Hematopoietic multipotent progenitor cell treated with erythropoietin and hydrocortisone succinate and interleukin-3 and kit ligand, for 6 days (in vitro differentiated cells): ENCODE measurements at places on chromosomes 11 and 22.
A peak's percentile ranks its signal among the peaks of the same experiment; 100 is the strongest.

- no peak for DNase-seq
Measured at GRCh38 chr11:130604606-130605005, 156.2 kb downstream of the ADAMTS15 start.

DNA sequence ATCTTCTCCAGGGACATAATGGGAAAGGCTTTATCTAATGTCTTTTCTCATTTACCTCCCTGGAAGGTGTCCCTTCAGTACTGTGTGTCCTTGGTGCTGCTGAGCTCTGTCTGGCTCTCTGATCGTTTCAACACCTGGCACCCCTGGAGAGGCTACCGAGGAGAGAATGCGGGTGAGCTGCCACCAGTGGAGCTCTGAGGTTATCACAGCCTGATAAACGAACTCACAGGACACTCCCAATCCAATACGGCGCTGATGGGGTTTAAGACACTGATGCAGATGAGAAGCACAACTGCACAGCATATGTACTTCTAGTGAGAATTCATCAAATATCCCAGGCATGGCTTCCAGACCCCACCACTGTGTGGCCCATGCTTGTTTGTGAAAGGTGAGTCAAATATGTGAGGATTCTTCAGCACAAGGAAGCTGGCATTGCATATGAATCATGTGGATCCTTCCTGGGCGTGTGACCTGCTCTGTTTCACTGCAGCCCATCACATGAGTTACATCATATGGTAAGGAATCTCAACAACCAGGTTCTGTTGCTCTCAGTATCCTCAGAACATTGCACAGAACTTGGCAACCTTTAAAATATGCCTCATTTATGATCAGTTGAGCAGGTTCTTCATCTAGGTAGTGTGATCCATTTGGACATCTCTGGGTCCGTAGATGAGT, 34.8 kb upstream of the VWA5A start:
- no peak for DNase-seq

- DNase-seq: no peak
Measured at GRCh38 chr11:47732271-47732670, 17.1 kb upstream of the AGBL2 start.

DNA sequence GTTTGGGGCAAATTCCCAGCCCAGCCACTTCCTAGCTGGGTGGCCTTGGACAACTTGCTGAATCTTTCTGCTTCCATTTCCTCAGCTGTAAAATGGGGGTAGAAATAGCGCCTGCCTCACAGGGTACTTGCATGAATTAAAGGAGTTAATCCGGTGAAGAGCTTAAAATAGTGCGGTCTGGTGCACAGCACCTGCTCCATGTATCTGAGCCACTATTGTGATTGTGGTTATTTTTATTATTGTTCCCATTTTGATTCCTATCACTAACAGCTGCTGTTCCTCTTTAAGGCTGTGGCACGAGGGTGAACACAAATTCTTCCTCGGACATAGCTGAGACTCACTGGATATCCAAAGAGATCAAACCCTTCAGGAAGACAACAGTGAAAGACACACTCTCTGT, 46.9 kb upstream of the TP53I11 start:
- DNase-seq: no peak

GRCh38 chr11:16380941-16381568, 24.7 kb upstream of the SOX6 start:
- DNase-seq: peak; percentile 55

- DNase-seq: no peak
Measured at GRCh38 chr11:75561426-75562047, 516 bp upstream of the SERPINH1 start.

DNA sequence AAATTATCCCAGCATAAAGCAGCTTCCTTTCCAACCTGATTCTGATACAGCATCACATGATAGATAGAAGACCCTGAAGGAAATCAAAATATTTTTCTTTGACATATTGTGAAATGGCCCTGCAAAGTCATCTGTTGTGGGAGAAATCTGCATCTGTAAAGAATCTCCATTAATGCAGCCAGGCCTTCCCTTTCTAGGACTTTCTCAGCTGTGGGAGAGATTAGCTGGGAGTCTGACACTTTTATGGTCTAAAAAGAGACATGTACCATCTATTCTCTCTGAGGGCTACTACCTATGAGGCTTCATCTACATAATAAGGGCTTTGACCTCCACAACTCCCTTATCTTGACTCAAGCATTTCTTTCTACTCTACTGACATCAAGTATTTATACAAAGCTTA, 238.1 kb downstream of the SWAP70 start:
- DNase-seq: no peak

DNA sequence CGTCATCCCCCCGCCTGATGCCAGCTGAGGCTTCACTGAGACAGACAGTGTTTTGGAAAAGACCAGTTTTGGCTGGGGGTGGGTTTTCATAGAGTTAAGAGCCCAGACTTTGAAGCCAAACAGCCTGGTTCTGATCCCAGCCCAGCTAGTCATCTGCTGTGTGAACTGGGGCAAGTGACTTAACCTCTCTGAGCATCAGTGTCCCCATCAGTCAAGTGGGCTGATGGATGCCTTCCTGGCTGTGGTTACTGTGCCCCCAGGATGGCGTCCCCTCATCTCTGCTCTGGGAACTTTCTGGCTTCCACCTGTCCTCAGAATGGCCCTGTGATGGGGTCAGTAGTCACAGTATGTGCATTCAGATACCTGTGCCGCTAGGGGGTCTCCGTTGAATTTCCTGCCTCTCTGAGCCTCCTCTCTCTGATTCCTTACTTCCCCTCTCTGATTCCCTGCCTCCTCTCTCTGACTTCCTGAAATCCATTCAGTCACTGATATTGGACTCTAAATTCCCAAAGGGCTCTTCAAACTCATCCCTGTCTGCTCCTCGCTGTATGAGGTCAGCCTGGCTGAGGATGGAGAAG, 2.4 kb downstream of the RASD2 start:
- no peak for DNase-seq

DNA sequence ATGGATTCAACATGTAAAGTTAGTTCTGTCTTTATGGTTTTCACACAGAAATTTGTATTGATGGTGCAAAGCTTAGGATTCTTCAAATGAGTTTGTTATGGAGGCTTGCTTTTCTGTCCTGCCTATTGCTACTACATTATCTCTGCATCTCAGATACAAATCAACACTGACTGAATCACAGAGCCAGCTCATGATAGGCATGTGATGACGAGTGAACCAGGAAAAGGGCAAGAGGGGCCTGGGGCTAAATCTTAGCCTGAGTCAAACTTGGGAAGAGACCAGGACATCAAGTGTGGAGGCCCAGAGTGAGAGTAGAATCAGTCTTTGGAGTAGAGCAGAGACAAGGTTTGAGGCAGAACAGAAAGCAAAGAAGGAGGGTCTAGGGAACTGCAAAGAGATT, 107.1 kb upstream of the CD44 start:
- no peak for DNase-seq

- DNase-seq: no peak
Measured at GRCh38 chr11:19660076-19660475, 52.6 kb upstream of the NAV2 start.

DNA sequence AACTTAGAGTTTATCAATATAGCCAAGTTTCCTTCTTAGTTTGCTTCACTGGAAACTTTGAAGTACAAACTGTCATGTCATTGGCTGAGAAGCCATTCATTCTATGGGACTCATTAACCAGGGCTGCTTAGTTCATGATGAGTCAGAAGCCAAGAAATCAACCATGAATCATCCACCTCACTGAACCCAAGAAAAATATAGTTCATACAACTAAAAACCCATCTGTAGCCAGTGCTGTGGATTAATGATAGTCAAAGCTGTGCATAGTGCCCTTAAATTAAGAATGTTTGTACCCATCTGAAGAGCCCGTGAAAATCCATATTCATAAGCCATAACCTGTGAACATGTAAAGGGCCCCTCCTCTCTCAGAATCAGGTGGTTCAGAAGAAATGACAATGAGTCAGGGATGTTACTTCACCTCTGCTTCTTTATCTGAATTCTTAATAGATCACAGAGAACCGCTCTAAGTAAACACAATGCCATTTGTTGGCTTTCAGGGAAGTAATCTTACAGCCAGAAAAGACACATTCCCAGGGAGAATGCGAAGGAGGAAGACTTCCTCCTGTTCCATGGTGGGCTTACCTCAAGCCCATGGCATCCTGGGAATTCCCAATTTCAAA, 25.4 kb downstream of the MMP20 start:
- no peak for DNase-seq

GRCh38 chr11:64743591-64744543, at the start of gene RASGRP2:
Gene RASGRP2, minus strand, starts transcription at chr11:64744142. Its CDS starts 1,276 bp downstream, at chr11:64742866.
- peak; percentile 81 for DNase-seq

- no peak for DNase-seq
Measured at GRCh38 chr11:131746201-131746600, 375.8 kb downstream of the NTM start.

- no peak for DNase-seq
Measured at GRCh38 chr11:130171534-130171933, 12.0 kb downstream of the ST14 start.

GRCh38 chr11:33344611-33345010, 87.4 kb downstream of the HIPK3 start:
- DNase-seq: peak; percentile 59

GRCh38 chr11:113472471-113472870, 2.7 kb downstream of the DRD2 start:
- no peak for DNase-seq

DNA sequence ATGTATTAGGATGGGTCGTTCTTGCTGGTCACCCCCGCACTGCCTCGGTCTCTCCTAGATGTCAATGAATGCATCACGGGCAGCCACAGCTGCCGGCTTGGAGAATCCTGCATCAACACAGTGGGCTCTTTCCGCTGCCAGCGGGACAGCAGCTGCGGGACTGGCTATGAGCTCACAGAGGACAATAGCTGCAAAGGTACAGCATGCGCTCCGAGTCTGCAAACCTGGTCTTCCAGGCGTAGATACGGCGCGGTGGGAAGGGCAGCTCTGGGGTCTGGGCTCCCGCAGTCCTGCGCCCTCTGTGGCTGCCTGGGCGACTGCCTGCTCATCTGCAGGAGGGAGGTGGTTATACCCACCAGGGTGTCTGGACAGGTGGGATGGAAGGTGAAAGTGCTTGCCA, 31.0 kb downstream of the FBLN1 start:
- no peak for DNase-seq

GRCh38 chr22:30392661-30393321, 4.0 kb upstream of the SEC14L2 start:
- peak; percentile 44 for DNase-seq

DNA sequence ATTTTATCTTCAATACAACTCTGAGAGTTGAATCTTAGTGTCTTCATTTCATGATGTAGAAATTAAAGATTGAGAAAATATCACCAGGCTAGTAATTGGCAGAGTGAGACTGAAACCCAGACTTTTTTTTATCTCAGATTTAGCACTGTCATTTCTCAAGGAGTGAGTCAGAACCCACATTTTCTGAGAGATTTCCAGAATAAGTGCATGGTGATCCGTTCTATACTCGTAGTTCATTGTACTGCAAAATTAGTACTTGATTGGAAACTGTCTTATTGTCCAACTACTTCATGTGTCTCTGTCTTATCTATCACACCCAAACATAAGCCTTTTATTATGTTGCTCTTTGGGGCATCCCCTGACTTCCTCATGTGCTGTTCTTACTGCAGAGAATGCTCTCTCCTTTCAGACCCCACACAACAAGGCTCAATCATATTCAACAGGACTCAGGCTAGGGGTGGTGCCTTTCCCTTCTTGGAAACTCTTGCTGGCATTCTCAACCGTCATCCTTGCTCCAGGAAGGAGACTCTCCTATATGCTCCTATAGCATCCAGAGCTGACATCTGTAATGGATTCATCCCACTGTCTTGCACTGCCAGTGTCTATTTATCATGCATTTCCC, 76.7 kb upstream of the BLID start:
- DNase-seq: no peak

- peak; percentile 67 for DNase-seq
Measured at GRCh38 chr22:39915295-39915726, 14.4 kb downstream of the GRAP2 start.

GRCh38 chr11:47375020-47375419, 3.3 kb downstream of the SPI1 start:
- DNase-seq: no peak

DNA sequence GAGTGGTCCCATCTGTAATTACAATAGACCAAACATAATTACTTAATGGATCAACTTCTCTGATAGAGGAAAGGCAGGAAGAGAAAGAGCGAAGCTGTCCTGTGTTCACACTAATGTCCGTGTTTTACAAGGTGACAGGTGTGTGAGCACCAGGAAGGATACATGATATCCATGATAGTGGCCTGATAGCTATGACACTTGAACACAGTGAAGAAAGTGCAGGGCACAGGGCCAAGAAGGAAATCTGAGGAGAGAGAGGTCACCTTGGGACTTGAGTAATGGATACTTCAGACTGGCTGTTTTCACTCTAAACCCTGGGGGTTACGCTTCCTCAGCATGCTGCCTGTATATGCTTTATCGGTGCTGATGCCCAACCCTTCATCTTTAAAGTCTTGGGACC, 29.4 kb downstream of the TUB start:
- no peak for DNase-seq

DNA sequence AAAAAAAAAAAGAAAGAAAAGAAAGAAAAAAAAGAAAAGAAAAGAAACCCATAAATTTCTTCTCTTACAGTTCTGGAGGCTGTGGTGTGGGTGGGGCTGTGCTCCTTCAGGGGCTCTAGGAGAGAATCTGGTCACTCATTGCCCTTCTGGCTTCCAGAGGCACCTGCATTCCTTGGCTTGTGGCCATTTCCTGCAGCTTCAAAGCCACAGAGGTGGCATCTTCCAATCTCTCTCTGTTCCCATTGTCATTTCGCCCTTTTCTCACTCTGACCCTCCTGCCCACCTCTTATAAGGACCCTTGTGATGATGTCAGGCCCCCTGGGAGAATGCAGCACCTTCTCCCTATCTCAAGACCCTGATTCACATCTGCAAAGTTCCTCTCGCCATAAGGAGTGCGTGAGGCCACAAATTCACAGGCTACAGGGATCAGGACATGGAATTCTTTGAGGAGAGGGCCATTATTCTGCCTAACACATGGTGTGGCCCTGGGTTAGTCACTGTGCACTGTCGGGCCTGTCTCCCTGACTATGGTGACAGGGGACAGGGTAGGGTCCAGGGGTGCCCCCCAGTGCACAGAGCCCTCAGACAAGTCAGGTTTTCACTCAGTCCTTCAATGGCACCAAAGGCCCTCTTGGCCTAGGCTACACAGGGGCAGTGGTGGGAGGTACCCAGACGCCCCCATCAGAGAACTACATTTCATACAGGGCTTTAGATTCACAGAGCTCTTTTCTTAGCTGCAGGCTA, 38.6 kb upstream of the PRR5 start:
- no peak for DNase-seq

GRCh38 chr22:22820626-22821025, 67.0 kb upstream of the IGLL5 start:
- DNase-seq: no peak

GRCh38 chr11:129018126-129018525, 75.5 kb upstream of the TP53AIP1 start:
- no peak for DNase-seq
